Nucleus accumbens (tissue), 56 donors: ENCODE measurements at places on chromosomes 2 and 18.

GRCh38 chr2:6864923-6865345, 773 bp downstream of the CMPK2 start:
- no peak for DNase-seq

DNA sequence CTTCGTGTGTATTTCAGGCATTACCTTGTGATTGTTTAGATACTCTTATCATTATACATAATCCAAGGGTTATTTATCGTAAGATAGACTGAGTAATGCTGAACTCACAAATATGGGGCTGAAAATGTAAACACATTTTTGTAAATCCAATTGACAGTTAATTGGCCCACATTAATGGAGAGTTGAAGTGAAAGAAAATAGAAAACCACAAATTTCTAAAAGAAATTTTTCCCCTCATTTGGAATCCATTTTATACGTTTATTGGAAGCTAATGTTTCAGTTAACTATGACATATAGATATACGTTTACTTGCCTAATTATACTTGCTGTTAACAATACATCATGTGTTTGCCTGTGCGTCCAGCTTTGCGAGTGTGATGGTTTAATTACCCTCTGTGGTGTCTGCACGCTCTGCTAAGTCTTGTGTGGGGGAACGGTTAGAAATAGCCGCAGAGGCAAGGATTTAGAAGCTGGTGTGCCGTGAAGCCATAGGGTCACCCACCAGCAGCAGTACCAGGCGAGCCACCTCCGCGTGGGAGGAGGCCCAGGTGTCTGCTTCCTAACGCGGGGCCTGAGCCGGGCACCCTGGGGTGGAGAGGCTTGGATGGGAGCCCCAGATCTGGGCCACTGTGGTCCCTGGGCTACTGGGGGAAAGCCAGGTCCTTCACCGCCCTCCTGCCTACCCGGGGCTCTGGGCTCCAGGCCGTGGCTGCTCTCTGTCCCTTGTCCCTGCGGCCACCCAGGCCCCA, 38.0 kb downstream of the TSHZ1 start:
- DNase-seq, result no peak

GRCh38 chr2:45637440-45637839, 14.0 kb upstream of the PRKCE start:
- DNase-seq, result no peak

DNA sequence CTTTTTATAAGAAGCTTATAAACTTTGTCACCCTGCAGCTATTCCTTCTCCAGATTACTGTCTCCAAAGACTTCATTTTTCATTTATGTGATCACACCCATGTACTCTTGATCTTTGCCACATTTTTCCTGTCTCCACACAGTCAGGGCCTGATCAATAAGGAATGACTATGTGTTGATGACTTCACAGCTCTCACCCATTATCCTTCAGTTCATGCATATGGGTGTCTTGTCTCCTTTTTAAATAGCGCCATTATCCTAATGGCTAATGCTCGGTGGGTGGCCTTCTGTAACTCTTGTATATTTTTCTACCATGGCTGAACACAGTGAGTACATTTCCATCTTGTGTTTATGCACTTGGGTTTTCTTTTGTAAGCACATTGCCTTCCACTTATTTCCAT, 335.7 kb upstream of the NRP2 start:
- no peak for DNase-seq

DNA sequence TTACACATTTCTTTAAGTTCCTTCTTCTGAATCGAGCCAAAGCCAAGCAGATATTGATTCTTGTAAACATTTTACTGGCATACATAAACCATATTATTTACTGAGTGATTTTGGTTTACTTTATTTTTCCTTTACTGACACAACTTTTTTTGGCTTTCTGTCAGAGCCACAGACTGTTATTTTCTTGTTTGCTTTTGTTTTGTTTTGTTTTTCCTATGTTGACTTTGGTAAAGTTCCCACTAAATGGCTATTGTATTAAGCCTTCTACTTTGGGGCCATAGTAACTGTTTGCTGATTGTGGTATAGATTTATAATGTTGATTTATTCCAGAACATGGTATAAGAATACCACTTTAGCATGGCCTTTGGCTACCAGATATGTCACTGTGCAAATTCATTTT, 419.4 kb downstream of the DCDC2C start:
- no peak for DNase-seq

GRCh38 chr2:240795454-240795853, 24.6 kb downstream of the KIF1A start:
- no peak for DNase-seq

DNA sequence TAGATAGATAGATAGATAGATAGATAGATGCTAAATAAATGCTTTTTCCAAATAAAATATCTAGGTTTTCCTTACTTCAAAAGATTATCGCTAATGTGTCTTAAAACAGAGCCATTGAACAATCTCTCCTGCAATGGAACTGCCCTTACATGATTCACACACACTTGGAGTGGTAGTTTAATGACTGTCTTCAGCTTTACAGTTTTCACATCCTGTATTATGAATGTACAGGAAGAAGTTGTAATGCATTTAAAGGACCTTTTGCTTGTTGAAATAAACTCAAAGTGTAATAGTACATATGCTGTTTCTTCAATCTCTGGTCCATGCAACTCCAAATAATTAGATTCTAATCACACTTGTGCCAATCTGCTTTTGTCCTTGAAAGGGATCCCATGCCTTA, 797.6 kb upstream of the CDH2 start:
- DNase-seq, result no peak

DNA sequence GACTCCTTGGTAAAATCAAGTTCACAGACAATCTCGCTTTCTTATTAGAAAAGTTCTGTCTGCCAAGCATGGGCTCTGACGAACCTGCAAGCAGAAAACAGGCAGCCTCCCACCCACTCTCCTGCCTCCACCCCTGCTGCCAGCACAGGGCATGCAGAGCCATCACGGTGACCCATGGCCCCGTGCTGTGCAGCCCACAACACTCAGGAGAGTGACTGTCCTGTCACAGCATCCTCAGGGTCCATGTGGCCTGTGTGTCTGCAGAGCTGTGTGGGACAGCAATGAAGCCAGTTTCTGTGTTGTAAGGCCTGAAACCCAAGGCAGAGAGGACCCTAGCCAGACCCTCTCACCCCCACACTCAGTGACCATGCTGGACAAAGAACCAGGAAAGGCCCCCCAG, 46.2 kb downstream of the TFCP2L1 start:
- no peak for DNase-seq

GRCh38 chr18:77478646-77479442, 229.2 kb downstream of the GALR1 start:
- no peak for DNase-seq

- no peak for DNase-seq
Observed at GRCh38 chr2:98541906-98542305, 66.4 kb downstream of the COA5 start.
